ENCODE measurements at places on chromosomes 5 and 9. TPM values are rescaled to one million over a fixed set of nuclear protein-coding genes. Genes with fewer than 3 reads are reported as not detected.

GRCh38 chr5:18742830-18743229, 1108.6 kb downstream of the TAF11L14 start:
- DNase-seq: no peak

- peak; percentile 7 for DNase-seq
Measured at GRCh38 chr9:68978066-68978465, 35.8 kb downstream of the PRKACG start.

DNA sequence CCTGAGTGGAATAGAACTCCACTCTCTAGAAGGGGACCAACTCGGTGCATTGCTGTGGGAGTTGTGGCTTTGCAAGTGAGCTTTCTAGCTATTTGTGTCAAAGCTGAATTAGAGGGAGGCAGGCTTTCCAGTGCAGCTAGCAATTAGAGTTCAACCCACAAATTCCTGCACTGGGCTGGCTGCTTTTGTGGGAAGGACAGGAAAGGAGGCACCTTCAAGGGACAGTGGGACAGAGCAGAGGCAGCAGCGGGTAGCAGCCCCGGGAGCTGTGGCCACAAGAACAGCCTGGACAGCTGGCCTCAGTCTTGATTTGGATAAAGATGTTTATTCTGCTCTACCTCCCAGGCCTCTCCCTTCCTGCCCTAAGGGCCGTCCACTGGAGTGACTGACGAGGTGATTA, 83.7 kb upstream of the SLIT3 start:
- DNase-seq: no peak

DNA sequence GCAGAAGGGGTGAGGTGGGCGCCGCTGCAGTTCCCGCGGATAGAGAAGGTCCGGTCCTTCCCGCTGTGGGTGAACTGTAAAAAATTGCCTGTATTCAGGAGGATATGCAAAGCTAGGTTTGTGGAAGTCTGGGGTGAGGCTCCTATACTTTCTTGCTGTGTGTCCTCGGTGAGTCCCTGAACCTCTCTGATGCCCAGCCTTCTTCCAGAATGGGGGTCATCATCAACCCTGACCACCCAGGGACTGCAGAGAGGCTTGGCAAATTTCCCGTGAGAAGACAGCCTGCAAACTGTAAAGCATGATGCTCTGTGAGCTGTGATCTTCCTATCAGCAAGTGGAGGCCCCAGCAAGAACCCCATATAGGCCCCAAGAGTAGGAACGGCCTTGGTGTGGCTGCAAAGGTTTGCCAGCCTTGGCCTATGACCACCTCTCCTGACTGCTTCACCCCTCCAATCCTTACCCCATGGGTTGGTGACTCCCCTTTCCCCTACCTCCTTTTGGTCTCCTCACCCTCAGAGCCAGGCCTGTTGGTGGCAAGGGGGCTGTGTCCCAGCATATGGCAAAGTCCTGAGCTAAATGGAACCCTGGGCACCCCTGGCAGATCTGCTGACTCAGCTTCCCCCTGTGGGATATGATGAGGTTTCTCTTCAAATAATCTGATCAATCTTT, 760 bp downstream of the ALDH1B1 start:
- no peak for DNase-seq

TOMM5 gene
- total RNA-seq: 59.9 TPM

All from colonic mucosa (tissue), 4 donors.